Hematopoietic multipotent progenitor cell treated with erythropoietin and hydrocortisone succinate and interleukin-3 and kit ligand, for 4 days (in vitro differentiated cells): ENCODE measurements at places on chromosomes 2 and 18.
A peak's percentile ranks its signal among the peaks of the same experiment; 100 is the strongest.

GRCh38 chr18:62625019-62625418 lies 90.3 kb upstream of the PHLPP1 start:
- no peak for DNase-seq

- DNase-seq, result no peak
These were observed 163.9 kb upstream of the THUMPD2 start for GRCh38 chr2:39942950-39943349.

DNA sequence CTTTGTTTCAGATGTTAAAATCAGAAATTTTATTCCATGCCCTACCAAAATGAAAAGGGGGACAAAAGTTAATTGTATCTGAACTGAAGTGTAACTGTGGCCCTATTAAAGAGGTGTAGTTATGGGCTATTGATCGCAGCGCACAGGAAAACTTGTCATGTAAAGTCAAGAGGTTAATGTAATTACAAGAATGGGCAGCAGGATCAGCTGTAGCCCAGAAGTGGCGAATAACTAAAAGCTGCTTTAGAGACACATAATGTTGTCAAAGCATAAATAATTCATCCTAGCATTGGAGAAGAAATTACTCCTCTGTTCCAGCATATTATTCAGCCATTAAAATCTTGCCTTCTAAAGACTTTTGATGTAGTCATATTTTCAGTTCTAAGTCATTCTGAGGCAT lies 211.8 kb downstream of the EPHA4 start:
- no peak for DNase-seq

DNA sequence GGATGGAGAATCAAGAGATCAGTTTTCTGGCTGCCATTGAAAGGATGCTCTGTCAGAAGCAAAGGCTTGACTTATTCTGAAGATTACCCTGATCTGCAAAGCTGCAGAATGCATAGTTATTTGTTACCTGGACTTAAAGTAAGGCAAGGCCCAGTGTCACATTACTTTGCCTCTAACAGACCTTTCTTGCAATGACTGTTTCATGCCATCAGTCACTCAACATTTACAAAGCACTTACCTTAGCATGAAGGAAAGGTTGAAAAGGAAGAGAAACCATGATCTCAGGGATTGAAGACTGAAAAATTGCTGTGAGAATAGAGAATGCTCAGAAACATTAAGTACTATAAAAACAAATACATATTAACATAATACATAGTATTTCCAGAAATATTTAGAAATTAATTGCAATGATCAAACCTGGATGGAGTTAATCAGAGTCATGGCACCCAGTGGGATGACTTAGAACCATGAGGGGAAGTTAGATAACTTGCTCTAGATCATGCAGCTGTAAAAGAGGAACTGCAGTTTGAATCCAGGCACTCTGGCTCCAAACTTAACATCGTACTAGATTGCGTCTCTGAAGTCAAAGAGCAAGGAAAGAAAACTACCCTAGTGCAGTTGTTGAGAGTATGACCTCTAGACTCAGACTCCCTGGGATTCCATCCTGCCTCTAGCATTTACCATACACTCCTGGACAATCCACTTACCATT lies 26.5 kb upstream of the FAM117B start:
- DNase-seq, result peak; percentile 77

GRCh38 chr2:237198164-237198855 lies 112.6 kb downstream of the COPS8 start:
- DNase-seq, result no peak

DNA sequence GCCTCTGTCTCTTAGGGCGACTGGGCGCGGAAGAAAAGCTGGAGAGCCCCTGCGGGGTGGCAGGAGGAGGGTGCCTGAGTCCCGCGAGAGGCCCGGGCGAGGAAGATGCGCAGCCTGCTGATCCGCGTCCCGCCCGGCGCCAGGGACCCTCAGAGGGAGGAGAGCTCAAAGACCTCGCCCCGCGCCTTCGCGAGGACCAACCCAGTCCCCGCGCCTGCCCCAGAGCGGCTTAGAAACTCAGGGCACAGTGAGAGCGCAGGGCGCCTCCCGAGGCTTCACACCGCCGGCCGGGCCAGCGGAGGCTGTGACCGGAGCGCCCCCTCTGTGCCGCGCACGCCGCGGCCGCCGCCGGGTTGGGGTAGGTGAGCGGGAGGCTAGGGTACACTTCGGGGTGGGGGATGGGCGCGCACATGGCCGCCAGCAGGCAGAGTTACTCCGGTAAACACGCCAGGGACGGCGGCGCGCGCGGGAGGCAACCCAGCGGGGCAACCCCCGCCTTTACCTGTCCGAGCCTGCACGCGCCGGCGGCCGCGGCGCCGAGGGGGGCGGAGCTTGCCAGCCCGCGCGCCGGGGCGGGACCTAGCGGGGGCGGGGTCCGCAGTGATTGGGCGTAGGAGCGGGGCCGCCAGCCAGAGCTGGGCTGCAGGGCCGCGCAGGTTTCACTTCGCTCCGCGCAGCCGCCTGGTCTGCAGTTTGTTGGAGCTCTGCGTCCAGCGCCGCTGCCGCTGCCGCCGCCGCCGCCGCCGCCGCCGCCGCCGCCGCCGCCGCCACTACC lies at the start of gene BCL2L11:
Gene BCL2L11 (plus strand): TSS at position 662 of the 775 bp plus-strand sequence. CDS start 2,832 bp downstream, outside the sequence.
- DNase-seq, result peak; percentile 96

DNA sequence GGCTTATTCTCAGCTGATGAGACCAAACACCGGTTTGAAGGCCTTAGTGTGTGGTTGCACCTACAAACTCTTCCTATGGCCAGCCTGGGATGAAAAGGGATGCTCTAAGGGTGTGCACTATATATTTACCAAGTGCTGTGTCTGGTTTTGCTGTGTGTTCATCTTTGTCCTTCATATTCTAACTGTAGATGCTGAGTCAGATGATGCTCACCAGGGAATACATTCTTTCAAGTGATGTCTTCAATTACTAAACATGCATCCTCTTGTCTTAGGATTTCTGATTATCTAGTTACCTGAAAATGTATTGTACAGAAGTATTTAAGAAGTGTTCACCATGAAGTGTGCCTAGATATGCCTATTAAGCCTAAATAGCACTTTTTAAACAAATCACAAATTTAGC lies 1111.6 kb upstream of the ZEB2 start:
- no peak for DNase-seq

DNA sequence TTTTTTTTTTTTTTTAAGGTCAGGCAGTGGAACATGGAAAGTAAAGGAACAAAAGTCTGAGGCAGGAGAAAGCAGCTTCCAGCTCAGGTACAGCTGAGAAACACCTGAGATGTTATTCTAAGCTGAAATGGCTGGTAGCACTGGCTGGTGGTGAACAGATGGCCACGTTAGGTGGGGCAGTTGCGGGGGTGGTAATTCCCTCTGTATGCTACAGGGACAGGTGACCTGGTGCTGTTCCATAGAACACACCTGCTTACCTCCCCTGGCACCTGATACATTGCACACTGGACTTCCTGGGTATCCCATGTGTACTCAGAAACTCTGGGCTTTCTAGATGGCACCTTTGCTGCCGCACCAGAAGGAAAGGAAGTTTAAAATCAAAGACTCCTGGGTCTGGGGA lies 333.3 kb downstream of the SLC8A1 start:
- no peak for DNase-seq

GRCh38 chr2:74286725-74287124 lies 56.5 kb downstream of the SLC4A5 start:
- DNase-seq, result no peak

DNA sequence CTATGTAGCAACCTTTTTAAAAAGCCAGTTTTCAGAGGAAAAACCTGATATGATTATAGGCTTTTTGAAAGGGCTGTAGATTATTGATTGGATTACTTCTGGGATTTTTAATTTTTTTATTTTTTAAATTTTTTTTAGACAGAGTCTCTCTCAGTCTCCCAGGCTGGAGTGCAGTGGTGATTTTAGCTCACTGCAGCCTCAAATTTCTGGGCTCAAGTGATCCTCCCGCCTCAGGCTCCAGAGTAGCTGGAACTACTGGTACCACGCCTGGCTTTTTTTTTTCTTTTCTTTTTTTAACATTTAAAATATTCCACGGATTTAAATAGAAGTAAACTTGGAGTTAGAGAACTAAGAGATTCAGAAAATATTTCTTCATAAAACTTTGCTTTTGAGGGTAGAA lies 1.2 kb downstream of the MRPL19 start:
- peak; percentile 60 for DNase-seq

- no peak for DNase-seq
These were observed 29.0 kb downstream of the ZAP70 start for GRCh38 chr2:97742381-97742847.

- no peak for DNase-seq
These were observed 61.3 kb downstream of the MRPS9 start for GRCh38 chr2:105099153-105099552.

GRCh38 chr2:54945391-54946219 lies 104.6 kb downstream of the RTN4 start:
- DNase-seq, result no peak

- DNase-seq, result no peak
These were observed 283 bp upstream of the RBBP8 start for GRCh38 chr18:22932885-22933205.

GRCh38 chr2:9763356-9764152 lies 79.7 kb upstream of the TAF1B start:
- DNase-seq, result peak; percentile 50

GRCh38 chr2:223003191-223003590 lies 48.8 kb upstream of the KCNE4 start:
- DNase-seq, result no peak

- DNase-seq, result no peak
These were observed at the start of gene KHK for GRCh38 chr2:27086724-27087593. Gene KHK (plus strand): TSS chr2:27086772. CDS start chr2:27087260, 488 bp downstream.

DNA sequence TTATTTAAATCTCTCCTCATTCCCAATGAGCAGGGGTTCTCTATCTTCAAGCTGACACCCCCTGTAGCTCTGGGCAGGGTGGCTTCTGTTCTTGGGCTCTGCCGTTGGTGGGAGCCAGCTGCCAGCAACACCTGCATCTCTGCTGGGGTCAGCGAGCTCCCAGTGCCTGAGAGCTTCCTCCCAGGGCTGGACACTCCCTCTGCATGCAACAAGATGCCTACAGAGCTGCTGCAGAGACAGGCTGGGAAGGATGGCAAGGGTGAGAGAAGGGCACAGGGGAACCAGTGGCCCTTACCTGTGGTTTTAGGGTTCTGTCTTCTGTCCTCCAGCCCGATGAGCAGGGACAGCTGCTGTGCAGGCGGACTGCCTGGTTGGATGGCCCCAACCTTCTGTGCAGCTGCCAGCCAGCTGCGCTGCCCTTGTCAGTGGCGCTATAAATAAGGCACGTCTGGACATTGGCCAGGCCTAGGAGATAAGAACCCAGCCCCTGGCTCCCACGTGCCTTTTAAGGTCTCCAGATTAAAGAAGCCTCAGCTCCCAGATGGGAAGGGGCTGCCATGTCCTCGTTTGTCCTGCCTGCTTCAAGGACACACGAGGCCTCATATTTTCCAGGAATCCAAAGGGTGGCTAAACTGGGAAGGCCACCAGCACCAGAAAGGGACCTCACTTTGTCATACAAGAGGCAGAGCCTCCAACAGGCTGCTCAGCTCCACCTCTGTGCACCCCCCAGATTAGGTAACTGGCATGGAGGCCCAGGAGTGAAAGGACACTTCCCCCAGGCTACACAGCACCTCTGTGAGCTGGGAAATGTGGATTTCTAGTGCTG lies 39.5 kb upstream of the FHL2 start:
- peak; percentile 64 for DNase-seq

DNA sequence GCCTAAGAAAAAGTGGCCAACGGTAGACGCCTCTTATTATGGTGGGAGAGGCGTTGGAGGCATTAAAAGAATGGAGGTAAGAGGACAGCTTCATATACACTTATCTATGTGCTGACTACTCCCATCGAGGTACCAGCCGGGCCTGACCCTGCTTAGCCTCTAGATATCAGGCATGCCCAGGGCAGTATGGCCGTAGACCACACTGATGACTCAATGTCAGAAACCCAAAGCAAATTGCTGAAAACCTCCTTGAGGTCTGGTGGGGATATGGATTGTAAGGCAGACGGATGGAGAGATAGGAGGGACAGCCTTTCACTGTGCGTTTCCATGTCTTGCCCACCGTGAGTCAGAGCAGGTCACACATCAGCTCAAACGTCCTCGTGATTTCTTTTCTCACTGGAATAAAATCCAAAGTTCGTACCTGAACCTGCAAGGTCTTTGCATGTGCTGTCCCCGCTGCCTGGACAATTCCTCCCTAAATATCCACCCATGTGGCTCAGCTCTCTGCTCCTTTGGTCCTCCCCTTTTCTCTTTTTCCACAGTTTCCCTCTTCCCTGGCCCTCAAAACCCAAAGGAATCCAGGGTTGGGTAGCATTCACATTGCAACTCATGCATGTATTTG lies 168.9 kb downstream of the ANTXR1 start:
- DNase-seq, result peak; percentile 78

- DNase-seq, result no peak
These were observed 44.2 kb downstream of the LNPK start for GRCh38 chr2:175957845-175958244.

- no peak for DNase-seq
These were observed 30.9 kb downstream of the FAP start for GRCh38 chr2:162212366-162212765.

- DNase-seq, result no peak
These were observed 768.2 kb upstream of the VRK2 start for GRCh38 chr2:57278451-57278850.

DNA sequence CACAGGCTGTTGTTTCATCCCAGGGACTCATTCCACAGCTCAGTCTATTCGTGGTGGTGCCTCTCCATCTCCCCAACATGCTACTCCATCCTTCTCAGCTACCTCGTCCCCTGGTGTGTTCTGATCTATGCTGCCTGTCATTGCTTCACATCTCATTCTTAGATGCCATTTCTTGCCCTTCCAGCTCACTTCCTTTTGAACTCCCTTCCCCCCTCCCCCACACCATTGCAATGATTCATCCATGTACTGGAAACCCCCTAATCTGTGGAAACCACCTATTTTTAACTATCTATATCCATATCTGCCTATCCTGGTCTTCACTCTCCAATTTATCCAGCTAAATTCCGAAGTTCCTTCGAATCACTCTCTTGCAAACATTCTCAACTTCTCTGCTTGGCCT lies 65.7 kb upstream of the PARD3B start:
- no peak for DNase-seq

- no peak for DNase-seq
These were observed 162.7 kb upstream of the HDAC4 start for GRCh38 chr2:239563561-239563960.

- DNase-seq, result no peak
These were observed 6.8 kb downstream of the WDPCP start for GRCh38 chr2:63581298-63581961.

GRCh38 chr2:84748341-84748740 lies 132.5 kb downstream of the TRABD2A start:
- DNase-seq, result no peak

DNA sequence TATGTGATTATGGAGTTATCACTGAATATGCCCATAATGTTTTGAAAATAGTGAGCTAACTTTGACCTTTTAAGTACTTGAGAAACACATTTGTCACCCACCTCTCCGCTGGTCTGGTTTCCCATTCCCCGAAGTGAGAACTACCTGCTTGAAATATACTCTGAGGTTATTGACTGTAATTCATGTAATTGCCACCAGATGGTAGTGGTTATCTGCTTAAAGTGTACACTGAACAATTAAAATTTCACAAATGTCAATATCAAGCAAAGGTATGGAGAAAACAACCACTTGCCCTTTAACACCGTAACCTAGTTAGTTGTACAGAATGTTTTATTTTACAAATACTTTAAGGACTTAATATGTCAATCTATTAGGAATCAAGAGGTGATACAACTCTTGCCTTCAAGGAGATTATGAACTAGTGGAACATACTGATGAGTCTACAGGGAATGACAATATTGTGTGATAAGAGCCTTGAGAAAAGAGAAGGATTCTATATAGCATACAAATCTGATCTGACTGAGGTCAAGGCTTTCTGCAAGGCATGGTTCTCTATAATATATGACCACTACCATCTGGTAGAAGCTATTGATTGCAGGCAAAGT lies 316.8 kb upstream of the KCNH7 start:
- DNase-seq, result peak; percentile 58

- DNase-seq, result no peak
These were observed 155.3 kb downstream of the RAD51AP2 start for GRCh38 chr2:17362956-17363355.
